BJ (cell line): ENCODE measurements at places on chromosomes 1 and 21.

- DNase-seq = no peak
Observed at GRCh38 chr21:36734367-36735200, 35.7 kb downstream of the SIM2 start.

- no peak for DNase-seq
Observed at GRCh38 chr1:152141971-152142584, 16.9 kb downstream of the RPTN start.

DNA sequence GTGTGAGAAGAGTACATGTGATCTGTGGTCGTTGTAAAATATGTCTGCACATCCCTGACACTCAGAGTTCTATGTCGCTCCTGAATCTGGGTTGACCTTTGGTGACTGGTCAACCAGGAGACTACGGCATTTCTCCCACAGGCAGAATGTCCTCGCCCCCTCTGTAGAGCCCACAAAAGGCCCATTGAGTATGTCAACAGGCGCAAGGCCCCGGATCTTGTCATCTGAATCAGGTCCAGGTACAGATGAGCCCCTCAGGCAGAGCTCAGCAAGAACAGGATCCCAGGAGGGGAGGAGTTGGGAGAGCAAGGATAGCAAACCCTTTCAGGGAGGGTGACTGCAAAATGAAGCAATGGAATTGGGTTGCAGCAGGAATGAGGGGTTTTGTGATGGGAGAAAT lies 126.5 kb downstream of the MATN1 start:
- DNase-seq = no peak

DNA sequence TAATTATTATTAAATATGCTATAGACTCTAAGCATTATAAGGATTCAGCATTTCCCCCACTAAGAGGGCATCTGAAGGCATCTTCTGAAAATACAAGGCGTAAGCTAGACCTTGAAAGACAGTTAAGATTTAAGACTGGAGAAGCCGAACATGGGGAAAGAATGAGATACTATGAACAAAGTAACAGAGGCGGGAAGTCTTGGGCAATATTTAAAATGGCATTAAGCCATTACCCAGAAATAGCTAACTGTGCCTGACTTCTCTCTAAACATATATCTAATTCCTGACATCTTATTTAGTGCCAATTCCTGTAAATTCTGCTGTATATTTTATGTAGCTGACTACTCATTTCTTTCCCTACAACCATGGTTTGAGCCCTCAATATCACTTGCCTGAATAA lies 20.9 kb downstream of the DPH5 start:
- no peak for DNase-seq

DNA sequence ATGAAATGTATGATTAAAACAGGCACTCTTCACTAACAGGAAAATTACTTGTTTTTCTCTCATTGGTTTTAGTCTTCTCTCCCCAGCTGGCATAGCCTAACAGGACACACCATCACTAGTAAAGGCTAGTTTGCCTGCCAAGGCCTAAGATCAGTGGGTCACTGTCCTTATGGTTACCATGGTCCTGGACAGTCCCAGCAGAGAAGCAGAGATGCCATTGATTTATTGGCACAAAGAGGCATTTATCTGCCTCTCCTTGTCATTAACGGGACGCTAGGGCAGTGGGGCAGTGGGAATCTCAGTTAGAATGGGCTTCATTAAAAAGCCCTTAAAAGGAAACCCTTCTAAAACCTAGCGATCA lies 13.9 kb downstream of the CD247 start:
- no peak for DNase-seq

DNA sequence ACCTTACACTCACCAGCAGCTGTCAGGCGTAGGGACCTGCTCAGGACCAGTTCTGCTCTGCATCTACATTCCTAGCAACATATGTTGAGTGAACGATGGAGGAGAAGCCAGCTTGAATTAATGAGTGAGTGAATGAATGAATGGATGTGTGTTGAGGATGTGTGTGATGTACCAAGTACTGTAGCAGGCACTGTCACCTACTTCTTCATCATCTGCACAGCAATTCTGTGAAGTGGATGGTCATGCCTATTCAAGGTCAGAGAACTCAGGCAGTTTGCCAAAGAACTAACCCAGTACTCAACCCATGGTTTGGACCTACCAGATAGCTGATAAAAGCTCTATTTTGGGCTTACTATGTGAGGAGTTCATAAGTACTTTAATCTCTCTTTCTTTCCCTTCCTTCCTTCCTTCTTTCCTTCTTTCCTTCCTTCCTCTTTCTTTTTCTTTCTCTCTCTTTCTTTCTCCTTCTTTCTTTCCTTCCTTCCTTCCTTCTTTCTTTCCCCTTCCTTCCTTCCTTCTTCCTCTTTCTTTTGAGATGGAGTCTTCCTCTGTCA lies 56.9 kb downstream of the ATP1A1 start:
- DNase-seq = no peak

GRCh38 chr1:11543796-11544195 lies 64.8 kb downstream of the DISP3 start:
- DNase-seq = no peak

GRCh38 chr1:154154053-154154452 lies 820 bp downstream of the NUP210L start:
- DNase-seq = no peak

DNA sequence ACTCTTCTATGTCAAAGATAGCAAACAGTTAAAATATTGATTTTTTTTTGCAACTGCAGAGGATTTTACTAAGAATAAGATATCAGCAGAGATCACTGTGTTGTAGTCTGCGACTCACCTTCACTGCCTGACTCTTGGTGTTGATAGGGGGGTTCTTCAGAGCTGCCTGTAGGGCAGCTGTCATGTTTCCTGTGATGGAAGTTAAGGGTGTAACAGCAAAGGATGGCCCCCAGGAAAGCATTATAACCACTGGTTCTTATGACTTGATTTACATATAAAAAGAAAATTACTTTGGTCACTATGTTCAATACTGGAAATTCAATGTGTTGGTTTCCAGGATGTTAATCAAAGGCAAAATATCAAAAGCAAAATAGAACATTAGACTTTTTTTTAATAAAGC lies 2.6 kb downstream of the ARPC5 start:
- DNase-seq = no peak

GRCh38 chr1:38527373-38527966 lies 332.1 kb downstream of the RRAGC start:
- DNase-seq = no peak

DNA sequence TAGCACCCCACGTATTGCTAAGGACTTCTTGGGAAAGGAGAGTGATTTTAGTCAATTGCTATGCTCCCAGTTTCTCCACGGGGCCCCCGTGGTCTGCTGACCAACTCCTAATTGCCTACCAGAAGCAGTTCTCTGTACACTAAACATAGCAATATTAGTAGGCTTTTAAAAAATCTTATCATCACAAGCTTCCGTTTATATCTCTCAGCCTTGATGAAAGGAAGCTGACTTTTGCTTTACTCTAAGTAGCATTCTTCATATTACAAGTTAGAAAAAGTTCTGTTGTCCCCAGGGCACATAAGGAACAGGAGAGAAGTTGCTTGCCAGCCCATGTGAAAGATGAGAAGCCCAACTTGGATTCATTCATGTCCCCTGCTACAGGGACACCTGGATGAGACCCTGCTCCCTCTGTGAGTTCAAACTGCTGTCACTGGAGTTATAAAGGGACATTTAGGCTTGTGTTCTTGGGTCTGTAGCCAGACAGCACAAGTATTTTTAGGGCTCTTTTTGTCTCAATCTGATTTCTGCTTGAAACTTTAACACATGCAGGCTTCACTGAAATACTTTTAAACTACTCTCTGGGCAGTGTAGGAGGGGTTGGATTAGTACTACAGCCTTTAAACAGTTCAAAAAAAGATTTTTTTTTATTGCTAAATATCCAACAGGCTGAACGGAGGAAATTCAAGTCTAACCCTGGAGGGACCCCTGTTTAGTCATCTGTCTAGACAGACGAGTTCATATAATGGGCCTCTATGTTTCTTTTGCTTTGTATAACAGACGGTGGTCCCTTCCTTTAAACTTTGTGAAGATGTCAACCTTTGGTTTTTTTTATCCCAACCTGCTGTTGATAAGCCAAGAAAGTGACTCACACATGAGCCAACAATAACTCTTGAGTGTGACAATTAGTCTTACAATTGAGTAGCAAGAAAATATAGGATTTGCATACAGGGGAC lies 29.5 kb downstream of the TGFB2 start:
- DNase-seq = no peak

DNA sequence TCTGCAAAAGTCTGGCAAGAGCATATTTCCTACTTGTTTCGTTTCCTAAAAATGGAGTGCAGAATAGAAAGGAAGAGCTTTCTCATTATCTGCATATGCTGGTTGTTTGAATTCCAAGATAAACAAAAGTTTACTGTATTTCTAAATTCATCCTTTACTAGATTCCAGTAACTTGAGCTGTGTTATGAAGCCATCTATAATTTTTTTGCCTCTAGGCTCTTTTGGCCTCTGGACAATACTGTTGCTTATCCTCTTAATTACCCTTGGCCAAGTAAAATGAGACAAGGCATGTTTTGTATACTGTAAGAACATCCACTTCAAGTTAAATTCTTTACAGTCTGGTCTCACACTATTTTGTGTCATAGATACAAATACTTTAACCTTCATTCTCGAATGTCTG lies 45.6 kb upstream of the HFM1 start:
- DNase-seq = peak; percentile 29

GRCh38 chr1:223706077-223706973 lies 6.0 kb upstream of the CAPN2 start:
- DNase-seq = no peak

DNA sequence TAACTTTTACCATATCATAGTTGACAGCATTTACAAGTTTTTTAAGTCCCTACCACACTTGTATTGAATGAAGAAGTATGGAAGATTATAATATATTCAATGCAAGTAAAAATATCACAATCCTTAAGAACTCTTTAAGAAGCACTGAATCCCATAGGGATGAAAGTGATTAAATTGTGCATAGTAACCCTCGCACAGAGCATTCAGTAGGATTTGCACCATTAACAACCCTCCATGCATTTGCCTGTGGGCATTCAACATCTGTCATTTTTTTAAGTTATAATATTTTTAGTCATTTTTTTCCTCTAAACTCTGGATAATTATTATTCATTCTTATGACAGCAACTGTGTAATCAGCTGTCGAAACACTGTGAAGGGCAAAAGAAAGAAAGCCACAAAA lies 10.1 kb downstream of the SELE start:
- DNase-seq = no peak

DNA sequence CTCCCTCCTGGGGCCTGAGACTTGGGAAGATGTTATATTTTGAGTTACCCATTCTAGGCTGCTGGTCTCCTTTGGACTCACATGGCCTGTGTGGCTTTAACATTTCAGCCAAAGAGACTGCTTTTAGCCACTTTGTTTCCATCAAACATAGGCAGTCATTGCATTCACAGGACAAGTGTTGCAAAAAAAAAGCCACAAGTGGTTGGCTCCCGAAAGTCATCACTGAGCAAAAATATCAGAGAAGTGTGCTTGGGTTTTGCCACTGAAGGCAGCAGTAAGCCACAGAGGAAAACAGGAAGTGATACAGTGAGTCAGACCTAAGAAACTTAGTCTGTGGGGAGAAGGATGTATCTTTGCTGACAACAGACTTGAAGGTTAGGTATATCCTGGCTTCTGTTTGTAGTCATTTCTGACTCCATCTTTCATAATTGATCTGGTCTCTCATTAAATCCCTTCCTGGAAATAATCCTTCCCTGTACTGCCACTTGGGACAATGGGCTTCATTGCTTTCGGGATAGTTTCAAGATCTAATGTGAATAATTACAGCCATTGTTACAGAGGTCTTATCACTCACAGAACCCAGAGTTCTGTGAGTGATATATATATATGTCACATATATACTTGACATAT lies 80.9 kb downstream of the COLGALT2 start:
- DNase-seq = peak; percentile 53

DNA sequence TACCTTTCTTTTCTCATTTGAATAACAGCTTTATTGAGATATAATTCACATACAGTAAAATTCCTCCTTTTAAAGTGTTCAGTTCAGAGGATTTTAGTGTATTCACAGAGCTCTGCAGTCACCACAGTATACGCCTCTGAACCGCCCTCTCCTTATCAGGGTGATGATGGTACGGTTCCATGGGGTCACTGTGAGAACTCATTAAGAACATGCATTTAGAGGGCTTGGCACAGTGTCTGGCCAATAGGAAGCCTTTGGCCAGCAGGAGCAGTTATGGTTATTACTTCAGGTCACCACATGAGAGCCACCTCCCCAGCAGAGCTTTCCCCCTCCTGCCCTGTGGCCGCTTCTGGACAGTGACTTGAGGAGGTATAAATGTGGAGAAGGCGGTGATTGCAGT lies 27.3 kb downstream of the KCNQ4 start:
- DNase-seq = no peak

GRCh38 chr1:36092166-36092797 lies 3.6 kb downstream of the ADPRS start:
- DNase-seq = no peak

DNA sequence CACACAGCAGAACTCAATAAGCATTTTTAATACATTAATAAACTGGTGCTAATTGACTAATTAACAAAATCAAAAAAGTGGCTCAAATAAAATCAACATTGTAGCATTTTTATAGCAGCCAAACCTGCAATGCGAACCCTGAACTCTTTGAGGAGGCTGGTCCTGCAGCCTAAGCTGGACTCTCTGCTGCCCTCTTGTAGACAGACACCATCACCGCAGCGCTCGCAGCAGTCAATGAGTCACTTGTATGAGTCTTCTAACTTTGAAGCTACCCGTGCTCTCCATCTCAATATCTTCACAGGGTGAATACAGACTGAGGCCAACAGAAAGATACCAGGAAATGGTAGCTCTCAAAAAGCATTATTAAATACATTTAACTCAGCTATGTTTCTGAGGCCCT lies 9.7 kb upstream of the KRTAP7-1 start:
- DNase-seq = no peak

DNA sequence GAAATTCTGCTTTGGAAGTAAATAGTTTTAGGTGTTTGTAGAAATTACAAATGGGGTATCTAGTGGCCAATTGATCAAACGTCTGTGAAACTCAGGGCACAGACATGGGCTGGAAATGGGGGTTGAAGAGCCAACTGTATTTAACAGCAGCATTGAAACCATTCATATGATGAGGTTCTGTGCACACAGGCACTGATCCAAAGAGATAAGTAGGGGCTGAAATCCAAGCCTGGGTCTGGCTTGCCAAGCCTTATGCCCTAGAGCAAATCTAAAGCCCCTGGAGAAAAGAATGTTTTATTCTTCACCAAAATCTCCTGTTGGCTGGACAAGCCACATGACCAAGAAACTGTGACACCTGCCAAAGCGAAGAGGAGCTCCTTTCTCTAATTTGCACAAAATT lies 67.6 kb upstream of the ST6GALNAC5 start:
- no peak for DNase-seq

DNA sequence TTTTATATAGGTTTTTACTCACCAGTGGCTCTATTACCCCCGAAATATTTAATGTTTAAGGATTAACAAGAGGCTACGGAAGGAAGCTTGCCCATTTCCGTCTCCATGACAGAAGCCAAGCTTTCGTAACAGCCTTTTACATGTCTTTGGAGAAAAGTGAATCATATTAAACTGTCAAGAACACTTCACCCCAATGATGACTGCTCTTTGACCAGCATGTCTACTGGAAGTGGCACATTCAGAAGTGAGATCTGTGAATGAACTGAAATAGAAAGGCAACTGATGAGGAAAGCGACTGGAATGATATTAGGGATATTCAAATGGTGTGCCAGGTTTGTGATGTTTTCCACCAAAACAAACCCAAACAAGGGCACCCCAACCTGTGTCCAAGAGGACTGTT lies 8.5 kb upstream of the PRDM15 start:
- no peak for DNase-seq
